ENCODE measurements at places on chromosomes 12 and 14. TPM values are rescaled to one million over a fixed set of nuclear protein-coding genes. Genes with fewer than 3 reads are reported as not detected.

Gene LRRC10
- total RNA-seq, result 0.10 TPM

Gene HOXC13
- total RNA-seq, result 5.8 TPM

Gene LTBP2
- 18.8 TPM for total RNA-seq

Gene ERBB3
- total RNA-seq, result 69.5 TPM

- DNase-seq, result no peak
Measured at GRCh38 chr14:81301371-81301770, 80.6 kb upstream of the GTF2A1 start.

- no peak for DNase-seq
Measured at GRCh38 chr14:99075771-99076375, 196.1 kb downstream of the BCL11B start.

DNA sequence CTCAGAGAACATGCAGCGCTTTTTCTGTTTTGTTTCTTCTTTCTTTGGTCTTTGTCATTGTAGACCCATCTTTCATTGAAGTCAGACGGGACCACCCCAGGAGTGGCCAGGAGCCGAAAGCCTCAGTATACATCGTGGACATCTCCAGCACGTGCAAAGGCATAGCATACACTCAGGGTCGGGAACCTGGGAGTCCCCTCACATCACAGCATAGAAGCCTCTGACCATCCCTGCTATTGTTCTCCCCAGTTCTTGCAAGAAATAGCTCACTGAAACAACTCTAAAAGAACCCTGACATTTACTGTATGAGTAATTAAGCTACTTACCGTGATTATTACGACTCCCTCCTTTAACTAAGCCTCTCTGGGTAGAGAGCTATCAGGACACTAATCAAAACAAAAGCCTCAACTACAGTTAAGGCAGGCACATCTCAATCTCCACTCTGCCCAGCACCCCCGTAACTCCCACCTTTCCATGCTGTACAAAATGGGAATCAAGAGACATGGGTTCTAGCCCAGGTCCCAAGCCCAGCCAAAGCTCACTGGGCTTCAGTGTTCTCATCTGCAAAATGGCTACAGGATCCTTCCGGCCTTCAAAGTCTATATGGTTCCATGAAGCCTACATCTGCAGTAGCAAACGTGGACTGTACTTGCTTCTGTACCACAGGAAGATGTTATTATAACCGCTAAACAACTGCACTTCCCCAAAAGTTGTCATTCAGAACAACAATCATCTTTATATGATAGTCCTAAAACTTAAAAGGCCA lies 6.7 kb downstream of the CCDC88C start:
- DNase-seq, result no peak

- no peak for DNase-seq
Measured at GRCh38 chr14:103946975-103947374, 4.6 kb upstream of the RD3L start.

GRCh38 chr12:66024949-66025348 lies 105.6 kb downstream of the LLPH start:
- no peak for DNase-seq

- no peak for DNase-seq
Measured at GRCh38 chr14:70619708-70620107, 19.3 kb upstream of the MED6 start.

DNA sequence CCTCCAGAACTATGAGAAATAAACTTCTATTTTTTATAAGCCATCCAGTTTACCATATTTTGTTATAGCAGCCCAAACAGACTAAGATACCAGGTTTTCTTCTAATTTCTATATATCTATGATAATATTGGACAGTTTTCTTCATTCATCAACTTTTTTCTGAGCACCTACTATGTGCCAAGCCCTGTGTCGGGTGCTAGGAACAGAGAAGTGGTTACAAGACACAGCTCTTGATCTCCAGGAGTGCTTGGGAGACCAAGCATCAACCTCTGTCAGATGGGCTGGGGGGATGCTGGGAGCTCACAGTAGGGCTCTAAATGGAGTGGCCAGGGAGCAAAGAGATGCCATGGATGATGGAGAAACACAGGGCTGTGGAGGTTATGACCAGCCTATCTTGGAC lies 2.9 kb upstream of the WSCD2 start:
- DNase-seq, result no peak

GRCh38 chr12:95623554-95624170 lies 72.4 kb upstream of the USP44 start:
- peak; percentile 23 for DNase-seq

Data from skin of body (tissue), 3 donors.